Nucleus accumbens (tissue), 56 donors: ENCODE measurements at places on chromosomes 1 and 21.

GRCh38 chr1:41411229-41411628 lies 50.0 kb downstream of the FOXO6 start:
- no peak for DNase-seq

- no peak for DNase-seq
These were observed 66.1 kb downstream of the EPS15 start for GRCh38 chr1:51453010-51453409.

DNA sequence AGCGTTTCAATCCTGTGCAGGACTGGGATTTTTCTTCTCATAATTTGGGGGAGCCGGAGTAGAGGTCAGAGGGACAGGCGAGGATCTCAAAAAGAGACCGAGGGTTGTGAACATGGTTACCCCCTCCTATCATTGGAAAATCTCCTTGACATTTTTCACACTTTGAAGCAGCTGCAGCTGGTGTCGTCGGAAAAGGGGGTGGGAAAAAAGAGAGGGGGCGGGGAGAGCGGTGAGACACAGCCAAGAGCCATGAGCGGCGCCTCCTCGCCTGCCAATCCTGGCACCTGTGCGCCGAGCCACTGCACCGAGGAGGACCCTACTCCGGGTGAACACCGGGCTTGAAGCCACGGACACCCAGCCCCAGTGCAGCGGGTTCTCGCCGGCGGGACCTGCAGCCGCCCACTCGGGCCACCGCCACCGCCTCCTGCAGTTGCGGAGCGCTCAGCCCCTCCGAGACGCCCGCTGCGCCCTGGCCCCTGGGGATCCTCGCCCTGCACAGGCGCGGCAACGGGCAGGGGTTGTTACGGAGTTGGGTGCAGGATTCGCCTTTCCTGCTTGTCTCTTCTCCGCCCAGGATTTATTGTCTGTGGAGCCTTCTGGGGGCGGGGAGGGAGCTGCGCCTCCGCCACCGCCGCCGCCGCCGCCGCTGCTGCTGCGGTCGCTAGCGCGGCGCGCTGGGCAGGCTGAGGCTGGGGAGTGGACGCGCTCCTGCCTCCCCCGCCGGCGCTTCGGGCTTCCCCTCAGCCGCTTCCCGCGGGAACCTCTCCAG lies at the start of gene LRRC7:
Gene LRRC7, plus strand, starts transcription at position 271 of the 769 bp plus-strand sequence. CDS start 718 bp downstream, outside the sequence.
- peak; percentile 47 for DNase-seq

DNA sequence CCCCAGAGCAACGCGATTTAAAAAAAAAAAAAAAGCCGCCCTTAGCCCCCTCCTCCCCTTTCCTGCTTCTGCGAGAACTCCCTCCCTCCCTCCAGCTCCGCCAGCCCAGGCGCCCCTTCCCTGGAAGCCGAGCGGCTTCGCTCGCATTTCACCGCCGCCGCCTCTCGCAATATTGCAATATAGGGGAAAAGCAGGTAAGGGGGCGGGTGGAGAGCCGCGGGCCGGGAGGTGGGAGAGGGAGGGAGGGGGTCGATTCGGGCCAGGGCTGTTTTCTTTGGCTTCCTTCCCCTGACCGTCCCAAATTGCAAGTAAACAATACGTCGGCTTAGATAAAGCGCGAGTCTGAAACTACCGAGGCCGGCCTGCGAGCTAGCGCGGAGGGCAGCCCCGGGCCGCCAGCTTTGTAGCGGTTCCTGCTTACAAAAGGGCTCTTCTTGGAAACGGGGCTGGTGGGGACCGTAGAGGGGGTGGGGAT lies 408 bp downstream of the LMO4 start:
- DNase-seq: peak; percentile 59

- DNase-seq: no peak
These were observed 137.8 kb downstream of the NUF2 start for GRCh38 chr1:163459539-163459938.

DNA sequence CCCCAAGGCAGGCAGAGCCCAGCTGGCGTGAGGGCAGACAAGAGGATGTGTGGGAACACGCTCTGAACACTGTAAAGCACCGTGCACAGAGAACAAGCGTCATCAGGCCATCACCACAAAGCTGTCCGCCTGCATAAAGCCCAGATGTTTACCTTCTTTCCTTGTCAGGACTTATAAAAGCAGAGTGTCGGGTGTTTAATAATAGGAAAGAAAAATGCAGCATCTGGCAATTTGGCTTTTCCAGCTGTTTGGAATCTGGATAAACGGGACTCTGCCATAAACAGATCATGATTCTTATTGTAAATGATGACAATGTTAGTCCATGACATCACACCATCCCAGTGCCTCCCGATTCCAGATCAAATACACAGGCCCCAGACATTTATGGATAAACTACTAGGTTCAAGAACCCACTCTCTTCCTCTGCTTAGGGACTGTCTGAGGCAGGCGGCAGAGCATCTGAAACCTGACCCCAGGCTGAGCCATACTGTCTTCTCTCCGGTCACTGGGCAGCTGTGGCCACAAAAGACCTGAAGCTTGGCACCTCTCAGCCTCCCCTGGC lies 4.2 kb downstream of the GLIS1 start:
- DNase-seq: no peak
